Stimulated activated CD8-positive, alpha-beta memory T cell treated with anti-CD3 and anti-CD28 coated beads, Interleukin-12 subunit alpha, Interleukin-12 subunit beta, amount 100 ng/mL, for 4 hours (primary cell): ENCODE measurements at places on chromosomes 1 and 21.

DNA sequence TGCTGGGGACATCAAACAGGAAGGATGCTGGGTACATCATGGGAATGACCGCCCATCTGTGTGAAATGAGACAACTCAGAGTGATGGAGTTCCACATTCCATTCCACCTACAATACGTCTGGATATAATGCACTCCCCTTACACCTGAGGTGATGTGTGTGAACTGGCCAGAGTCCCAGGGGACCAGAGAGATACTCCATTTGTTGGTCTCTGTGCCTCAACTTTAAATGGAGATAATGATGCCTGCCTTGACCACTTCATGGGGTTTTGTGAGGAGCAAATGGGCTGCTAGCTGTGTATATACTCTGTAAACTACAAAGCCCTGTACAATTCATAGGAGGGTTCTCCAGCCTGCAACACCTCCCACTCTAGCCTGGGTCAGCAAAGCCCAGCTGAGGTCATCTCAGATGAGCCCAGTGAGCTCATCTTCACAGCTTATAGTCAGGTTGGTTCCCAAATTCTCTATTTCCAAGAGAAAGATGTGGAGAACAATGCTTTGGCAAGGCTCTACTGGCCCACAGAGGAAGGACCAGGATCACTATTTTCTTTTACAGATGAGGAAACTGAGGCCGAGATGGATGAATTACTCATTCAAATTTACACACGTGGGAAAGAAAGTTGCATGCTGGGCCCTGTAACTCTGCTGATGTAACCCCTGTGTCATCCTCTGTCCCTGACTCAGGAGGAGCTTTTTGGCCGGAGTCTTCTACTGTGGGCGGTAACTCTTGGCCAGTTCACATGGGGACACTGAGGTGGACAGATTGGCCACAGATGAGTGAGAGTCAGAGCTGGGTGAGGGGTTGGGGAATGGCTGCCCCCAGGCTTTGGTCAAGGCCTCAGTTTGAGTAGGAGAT, 105.6 kb upstream of the GCLM start:
- DNase-seq, result no peak

DNA sequence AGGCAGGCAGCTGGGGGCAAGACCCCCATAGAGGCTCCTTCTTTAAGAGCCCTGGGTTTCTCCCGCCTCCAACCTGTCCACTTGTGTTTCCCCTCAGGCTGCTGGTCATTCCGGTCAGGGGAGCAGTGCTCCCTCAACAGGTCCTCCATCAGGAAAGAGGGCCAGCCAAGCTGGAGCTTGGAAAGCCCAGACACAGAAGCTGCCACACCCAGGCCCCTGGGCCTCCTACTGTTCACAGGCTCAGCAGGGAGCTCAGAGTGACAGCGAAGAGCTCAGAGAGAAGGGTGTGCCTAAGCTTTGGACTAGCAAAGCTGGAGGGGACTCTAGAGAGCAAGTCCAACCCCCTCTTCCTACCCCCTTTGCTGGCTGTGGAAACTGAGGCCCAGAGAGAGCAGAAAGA, 10.3 kb upstream of the CDCP2 start:
- DNase-seq, result no peak

GRCh38 chr1:27687906-27688305, 15.9 kb upstream of the IFI6 start:
- DNase-seq, result no peak

DNA sequence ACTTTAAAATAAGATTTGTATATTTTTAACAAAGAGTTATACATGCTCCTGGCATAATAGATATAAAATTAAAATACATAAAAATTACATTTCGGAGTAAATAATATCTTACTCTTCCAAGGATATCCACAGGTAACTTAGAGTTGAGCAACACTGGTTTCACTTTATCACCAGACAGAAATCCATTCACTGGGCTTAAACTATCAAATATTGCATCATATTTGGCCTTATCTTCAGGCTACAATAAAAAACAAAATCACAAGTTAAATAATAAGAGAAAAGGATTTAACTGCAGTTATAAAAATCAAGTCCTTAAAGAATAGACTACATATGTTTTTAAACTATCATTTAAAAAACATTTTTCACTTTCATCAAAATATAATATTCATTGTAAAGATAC, 55.5 kb downstream of the EPS15 start:
- DNase-seq, result no peak

- DNase-seq, result no peak
Observed at GRCh38 chr1:36553591-36554322, 71.0 kb upstream of the CSF3R start.
